ENCODE measurements at places on chromosomes 6 and 20. TPM values are rescaled to one million over a fixed set of nuclear protein-coding genes. Genes with fewer than 3 reads are reported as not detected.

DNA sequence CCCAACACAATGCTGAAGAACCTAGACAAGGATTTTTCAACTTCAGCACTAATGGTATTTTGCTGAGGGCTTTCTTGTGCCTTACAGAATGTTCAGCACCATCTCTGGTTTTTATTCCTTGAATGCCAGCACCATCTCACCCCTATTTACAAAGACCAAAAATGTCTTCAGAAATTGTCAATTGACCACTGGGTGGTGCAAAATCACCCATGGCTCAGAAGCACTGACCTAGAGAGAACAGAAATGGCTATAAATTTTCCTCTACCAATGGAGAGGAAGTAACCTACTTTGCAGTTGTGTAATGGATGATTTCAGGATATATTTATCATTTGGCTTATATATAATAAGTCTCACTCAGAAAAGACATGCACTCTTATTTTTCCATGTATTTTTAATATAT, 431.0 kb upstream of the IRAK1BP1 start:
- DNase-seq = peak; percentile 59

Gene WFDC8
- not detected for total RNA-seq

DNA sequence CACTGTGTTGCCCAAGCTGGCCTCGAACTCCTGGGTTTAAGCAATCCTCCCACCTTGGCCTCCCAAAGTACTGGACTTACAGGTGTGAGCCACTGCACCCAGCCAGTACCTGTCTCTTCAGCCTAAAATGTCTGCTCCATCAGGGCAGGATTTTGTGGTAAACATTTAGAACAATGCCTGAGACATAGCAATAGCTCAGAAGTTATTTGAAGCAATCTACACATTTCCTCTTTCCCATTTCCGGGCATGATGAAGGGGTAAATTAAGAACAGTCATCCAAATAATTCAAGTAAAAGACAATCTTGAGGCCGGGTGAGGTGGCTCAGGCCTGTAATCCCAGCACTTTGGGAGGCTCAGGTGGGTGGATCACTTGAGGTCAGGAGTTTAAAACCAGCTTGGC, 69.0 kb upstream of the ZNF217 start:
- no peak for DNase-seq

GRCh38 chr6:3366596-3367413, 90.0 kb downstream of the SLC22A23 start:
- DNase-seq = no peak

Gene PAK5
- total RNA-seq = not detected

Gene ZSWIM1
- 4.0 TPM for total RNA-seq

GRCh38 chr6:1860756-1861348, 251.1 kb downstream of the FOXC1 start:
- DNase-seq = no peak

DNA sequence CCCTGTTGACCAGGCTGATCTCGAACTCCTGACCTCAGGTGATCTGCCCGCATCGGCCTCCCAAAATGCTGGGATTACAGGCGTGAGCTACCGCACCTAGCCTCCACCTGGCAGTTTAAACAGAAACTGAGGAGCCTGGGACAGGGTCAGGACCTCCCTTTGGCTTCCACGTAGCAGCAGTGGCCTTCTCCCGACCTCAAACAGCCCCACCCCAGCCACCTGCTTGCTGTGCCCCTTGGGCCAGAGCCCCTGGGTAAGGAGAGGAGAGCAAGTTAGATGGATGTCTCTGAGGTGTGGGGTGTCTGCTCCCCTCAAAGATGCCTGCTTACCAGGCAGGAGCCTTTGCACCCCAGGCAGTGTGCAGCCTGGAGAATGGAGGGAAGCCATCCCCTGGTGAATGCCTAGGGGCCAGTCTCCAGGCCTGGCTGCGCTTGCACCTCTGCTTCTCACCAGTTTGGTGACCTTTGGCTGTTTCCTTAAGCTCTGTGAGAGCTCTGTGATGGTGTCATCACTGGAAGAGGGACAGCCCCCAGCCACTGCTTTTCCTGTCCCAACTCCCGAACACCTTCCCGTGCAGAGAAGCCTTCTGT, 42.1 kb upstream of the MDFI start:
- no peak for DNase-seq

Gene FKBP1A
- total RNA-seq = 39.3 TPM

- DNase-seq = no peak
Measured at GRCh38 chr20:48002517-48002970, 217.3 kb upstream of the SULF2 start.

Gene C20orf141
- total RNA-seq = not detected

GRCh38 chr20:23995905-23996666, 7.5 kb upstream of the GGTLC1 start:
- peak; percentile 57 for DNase-seq

Gene TCF15
- total RNA-seq = not detected

DNA sequence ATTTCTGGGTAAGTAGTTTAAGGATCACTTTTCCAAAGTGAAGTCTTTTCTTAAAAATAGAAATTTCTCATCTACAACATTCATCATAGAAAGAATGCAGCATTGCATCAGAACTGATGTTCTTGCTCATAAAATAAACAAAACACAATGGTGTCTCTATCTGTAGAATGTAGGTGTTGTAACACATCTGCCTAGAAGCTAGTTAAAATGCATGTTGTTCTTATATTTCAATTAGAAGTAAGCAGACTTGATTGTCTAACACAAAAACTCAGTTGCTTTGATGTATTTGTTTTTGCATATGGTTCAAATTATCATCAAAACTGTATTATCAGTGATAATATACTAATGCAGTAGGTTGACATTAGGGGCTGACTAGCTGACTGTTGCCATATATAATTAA, 654.7 kb upstream of the FLRT3 start:
- DNase-seq = peak; percentile 45

Gene RNF182
- 2.9 TPM for total RNA-seq

DNA sequence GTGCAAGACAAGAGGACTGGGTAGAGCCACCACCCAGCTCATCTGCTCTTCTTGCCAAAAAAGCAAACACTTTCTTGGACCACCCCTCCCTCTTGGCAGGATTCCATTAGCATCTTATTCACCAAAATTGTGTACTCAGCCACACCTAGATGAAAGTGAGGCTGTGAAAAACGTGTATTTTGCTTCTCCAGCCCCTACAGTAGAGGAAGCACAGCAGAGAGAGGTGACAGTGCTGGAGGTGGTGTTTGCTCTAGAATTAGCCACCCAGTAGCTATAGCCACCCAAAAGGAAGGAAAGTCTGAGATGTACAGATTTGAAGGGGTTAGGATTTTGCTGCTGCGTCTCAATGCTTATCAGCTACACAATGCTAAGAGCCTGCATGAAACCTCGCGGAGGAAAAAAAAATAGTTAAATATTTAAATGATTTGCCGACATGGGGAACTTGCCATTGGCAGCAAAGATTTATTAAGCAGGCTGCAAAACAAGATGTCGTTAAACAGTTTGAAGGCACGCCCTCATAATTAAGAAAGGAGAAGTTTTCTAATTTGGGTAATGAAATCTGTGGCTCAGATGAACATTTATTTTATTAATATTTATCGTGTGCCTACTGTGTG, 287.3 kb downstream of the ZNF217 start:
- no peak for DNase-seq

DNA sequence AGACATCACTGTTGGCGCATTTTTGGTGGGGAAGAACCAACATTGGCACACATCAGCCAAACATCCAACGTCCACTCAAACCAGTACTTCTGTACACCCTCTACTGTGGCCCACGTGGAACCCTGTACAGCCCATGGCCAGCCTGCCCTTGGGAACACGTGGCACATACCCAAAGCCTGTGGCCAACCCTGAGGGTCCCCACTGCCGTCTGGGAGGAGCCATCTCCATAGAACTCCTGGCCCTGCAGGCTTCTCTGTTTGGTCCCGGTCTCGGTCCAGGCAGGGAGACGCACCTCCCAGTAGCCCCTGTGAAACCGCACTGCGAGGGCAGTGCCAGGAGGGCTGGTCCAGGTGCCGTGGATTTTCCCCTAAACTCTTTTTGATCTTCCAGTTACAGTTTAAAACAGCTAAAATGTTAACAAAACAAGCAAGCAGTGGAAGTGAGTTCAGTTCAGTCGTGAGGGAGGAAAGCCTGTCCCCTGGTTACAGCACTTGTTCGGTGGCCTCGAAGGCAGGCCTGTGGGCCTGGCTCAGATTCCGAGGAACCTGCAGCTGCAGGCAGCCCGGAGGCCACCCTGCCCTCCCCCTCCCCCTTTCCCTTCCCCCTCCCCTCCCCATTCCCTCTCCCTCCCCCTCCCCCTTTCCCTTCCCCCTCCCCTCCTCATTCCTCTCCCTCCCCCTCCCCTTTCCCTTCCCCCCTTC, 233.7 kb downstream of the DLL1 start:
- no peak for DNase-seq

Gene NMBR
- not detected for total RNA-seq

Gene GMDS
- total RNA-seq = 30.8 TPM

DNA sequence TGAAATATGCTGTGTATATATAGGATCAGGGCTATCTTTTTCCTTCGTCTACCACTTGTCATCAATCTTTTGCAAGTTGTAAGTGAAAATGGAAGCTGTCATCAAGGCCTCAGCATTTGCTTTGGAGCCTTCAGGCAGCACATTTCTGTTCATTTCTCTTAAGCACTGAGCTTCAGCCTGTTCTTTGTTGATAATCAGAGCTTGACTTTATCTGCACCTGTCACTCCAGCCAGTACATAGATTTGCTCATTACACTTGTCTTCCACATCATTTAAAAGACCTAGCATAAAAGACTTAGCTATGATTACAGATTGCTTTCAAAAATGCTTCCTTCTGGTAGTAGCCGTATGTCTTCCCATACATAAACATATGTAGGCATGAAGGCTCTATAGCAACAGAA, 189.8 kb upstream of the GRIK2 start:
- DNase-seq = no peak

- peak; percentile 15 for DNase-seq
Measured at GRCh38 chr6:158165919-158166416, 2.1 kb downstream of the SERAC1 start.

Gene REPS1
- total RNA-seq = 42.6 TPM

DNA sequence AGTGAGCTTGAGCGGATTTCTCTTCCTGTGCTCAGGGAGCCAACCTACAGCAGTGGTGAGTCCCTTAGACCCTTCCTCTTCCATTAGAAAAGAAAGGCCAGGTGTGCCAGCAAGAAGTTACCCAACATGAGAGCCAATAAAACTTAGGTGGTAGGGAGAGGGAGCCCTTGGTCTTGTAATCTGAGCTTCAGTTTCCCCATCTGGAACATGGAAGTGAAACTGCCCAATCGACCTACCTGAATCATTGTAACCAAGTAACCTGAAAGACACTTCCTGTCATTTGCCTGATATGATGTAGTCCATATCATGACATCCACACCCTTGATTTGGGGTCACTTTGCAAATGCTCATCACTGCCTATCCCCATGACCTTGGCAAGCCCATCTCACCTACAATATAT, 66.4 kb downstream of the MDGA1 start:
- no peak for DNase-seq

Gene LTB
- not detected for total RNA-seq

DNA sequence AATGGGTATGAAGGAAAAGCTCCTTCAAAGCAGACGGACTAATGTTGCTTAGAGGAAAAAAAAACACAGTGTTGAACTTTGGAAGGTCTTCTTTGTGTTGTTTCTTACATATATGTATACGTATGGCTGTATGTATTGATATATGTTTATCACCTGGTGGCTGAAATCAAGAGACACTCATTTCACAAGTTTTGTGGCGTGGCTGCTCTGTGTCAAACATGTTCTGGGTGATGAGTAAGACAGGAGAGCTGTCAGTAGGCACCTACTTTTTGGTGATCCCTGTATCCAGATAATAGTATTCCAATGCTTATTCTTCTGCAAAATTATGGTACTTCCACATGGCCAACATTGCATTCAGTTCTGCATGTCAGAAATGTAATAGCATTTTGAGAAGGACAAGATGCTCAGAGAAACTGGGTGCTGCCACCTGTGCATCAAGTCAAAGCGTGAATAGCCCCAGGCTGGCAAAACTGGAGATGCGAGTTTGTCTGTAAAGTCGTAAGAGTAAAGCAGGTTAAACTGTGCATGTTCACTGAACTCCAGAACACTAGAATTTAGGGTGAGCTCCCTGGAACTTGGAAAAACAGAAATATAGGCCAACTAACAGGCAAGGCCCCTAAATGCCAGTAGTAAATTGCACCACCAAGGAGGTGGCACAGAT, 67.9 kb downstream of the ARMC2 start:
- no peak for DNase-seq

- peak; percentile 93 for DNase-seq
Measured at GRCh38 chr20:41177636-41178035, 40.3 kb downstream of the PLCG1 start.

DNA sequence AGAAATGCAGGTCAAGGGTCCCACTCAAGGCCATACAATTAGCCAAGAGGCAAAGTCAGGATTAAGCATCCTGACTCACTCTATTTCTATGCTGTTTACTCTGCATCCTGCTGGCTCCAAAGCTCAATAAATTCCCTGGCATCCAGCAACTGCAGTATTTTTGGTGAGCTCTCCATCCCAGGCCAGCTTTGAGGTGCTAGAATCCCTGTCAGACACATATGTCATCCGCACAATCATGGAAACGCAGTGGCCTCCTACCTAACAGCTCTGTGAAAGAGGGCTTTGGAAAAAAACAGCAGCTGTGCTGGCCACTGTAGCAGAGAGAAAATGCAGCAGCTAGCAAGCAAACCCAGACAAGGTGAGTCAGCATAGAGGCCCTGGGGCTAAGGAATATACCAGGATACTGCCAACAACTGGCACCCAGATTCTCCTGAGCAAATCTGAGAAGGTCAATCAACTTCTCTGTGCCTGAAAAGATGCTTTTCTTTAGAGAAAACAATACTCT, 58.4 kb downstream of the ANKEF1 start:
- DNase-seq = peak; percentile 47

Data from fibroblast of the aortic adventitia (primary cell).